ENCODE measurements at places on chromosomes 11 and 22.

- no peak for DNase-seq
Measured at GRCh38 chr11:128931066-128931465, 11.6 kb downstream of the TP53AIP1 start.

GRCh38 chr11:57680552-57680874 lies 12.6 kb downstream of the ZDHHC5 start:
- DNase-seq, result no peak

DNA sequence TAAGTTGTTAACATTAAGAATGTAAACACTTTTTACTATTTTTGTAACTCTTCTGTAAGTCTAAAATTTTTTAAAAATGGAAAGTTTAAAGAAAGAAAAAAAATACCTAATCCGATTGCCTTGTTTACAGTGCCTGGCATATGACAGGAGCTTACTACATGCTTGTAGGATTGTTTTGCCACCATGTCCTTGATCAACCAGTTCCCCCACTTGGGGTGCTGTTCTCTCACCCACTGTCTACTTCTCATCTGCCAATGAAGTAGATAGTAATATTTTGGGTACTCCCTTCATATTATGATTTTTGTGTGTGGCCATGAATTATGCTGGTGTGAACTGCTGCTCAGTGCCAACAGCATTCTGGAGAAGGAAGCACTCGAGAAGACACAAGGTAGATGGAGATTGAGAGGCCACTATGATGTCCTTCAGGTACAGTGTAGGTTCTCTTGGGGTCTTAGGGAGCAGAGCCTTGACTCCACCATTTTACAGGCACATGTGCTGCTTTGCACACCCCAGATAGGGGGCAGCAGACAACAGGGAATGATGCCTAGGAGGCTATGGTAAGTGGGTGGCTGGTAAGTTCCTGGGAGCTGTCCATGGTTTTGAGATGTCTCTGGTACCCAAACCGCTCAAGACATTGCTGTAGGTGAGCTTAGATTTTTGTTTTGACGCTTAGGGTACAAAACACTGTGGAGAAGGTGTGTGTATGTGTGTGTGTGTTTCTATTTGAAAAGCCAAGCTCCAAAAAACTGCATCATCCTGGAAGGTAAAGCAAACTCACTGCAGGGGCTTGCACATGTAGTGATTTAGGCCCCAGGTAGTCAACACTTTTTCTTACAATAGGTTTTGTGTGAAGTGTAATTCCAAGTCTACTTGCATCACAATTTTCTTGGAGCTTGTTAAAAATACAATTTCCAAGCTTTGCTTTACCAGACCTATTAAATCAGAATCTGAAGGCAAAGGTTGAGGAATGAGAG lies 494.5 kb upstream of the LARGE1 start:
- DNase-seq, result no peak

DNA sequence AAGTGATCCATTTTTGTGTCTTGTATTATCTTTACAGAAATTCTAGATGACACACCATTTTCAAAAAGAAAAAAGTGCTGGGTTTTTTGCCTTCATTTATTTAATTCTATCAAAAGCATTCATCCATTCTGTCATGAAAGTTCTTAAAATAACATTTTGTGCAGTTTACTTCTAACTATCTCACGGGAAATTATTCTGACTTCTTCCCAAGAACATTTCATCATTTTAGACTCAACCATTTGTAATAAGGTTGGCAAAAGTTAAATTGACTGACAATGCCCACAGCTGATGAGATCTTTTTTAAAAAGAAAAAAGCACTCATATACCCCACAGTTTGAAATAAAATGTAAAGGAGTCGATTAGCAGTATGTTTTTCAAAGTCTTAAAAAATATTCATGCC lies 68.5 kb downstream of the SBF2 start:
- DNase-seq, result no peak

- DNase-seq, result no peak
Measured at GRCh38 chr11:3939651-3940190, 84.3 kb downstream of the STIM1 start.

DNA sequence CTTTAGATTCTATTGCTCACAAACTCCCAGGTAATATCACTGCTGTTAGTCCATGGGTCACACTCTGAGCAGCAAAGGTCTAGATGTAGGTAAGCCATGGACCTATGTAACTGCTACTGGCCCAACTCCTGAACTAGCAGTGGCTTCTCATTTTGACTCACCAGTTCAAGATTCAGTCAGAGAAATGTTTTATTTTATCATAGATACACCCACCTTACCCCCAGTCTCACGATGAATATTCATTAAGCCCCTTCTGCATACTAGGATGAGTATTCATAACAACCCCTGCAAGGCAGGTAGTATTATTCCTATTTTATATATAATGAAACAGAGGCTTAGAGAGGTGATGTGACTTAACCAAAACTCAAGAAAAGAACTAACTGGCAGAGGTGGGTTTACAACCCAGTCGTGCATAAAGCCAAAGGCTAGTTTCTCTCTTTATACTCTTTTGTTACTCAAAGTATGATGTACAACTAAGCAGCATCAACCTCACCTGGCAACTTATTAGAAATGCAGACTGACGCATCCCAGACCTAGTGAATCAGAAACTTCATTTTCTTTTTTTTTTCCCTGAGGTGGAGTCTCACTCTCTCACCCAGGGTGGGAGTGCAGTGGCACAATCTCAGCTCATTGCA lies 957.6 kb upstream of the CCDC90B start:
- no peak for DNase-seq

- DNase-seq, result no peak
Measured at GRCh38 chr22:36923131-36923788, 9.8 kb downstream of the CSF2RB start.

DNA sequence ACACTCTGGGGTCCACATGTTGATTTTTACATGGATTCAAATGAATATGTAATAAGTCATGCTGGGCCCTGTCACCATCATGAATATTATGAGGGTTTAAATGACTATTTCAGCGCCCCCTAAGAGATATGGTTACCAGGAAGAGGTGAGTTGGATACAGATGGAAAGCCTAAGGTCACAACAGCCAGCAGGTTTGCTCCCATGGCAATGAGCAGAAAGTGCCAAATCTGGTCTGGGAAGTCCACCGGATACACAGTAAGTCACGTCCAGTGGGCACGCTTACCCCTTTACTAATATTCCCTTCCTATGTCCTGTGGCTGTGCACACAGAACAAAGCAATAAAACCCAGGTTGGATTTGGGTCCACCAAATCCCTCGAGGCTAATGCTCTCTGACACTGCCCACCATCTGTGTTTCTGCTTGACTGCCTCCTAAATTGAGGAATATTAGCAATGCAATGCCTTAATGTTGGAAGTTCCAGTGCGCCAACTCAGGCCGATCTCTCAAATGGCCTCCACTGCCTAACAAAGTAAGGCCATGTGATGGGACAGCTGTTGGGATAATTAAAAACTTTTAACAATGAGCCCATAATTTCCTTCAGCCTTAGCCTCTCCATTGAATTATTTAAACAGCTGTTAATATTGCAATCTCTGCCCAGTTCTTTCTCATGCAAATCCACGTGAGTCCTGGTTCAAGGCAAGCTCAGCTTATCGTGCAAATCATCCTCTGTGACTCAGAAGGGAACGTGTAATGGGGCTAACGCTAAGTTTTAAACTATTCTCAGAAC lies 97.6 kb downstream of the SLC1A2 start:
- DNase-seq, result no peak

- peak; percentile 61 for DNase-seq
Measured at GRCh38 chr11:19558189-19558986, 154.2 kb upstream of the NAV2 start.

DNA sequence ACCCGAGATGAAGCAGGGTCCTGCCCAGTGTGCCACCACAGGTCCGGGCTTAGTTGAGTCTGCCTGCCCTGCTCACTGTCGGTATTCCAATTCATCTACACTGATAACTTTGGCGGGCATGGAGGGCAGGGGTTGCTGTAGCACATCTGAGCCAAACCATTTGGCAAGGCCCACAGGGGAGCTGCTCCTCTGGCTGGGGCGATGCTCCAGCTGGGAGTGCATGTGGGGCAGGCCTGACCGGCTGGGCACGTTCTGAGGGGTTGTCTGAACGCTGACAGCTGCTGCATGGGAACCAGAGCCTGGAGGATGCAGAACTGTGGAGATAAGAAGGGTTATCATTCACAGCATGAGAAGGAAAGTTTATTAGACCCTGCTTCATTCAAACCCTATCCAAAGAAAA lies 40.4 kb downstream of the DRG1 start:
- DNase-seq, result no peak

DNA sequence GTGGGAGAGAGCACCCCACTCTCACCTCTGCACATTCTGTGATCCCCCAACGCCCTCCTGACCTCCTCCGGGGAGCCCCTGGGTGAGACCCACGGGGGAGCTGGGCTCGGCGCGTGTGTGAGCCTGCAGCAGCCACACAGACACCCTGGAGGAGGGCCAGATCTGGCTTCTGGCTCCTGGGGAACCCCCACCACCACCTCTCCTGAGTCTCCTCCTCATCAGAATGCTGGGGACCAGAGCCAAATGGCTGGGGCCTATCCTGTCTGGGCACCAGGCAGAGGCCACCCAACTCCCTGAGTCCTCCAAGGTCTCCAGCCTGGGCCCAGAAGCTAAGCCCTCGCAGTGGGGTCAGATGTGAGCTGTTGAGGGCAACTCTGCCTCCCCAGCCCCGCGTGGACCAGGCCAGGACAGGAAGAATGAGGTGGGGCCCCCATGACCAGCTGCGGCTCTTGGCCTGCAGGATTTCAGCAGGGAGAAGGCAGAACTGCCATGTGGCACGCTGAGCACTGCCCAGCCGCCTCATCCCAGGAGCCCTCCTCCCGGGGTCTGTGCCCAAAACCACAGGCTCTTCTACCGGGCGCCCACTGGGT lies 5.5 kb upstream of the PIM3 start:
- DNase-seq, result no peak

- DNase-seq, result peak; percentile 49
Measured at GRCh38 chr22:46006379-46007002, 29.5 kb upstream of the WNT7B start.

GRCh38 chr22:43993072-43993760 lies 30.9 kb upstream of the PARVB start:
- no peak for DNase-seq

- DNase-seq, result no peak
Measured at GRCh38 chr11:65459552-65459951, 37.0 kb downstream of the NEAT1 start.

DNA sequence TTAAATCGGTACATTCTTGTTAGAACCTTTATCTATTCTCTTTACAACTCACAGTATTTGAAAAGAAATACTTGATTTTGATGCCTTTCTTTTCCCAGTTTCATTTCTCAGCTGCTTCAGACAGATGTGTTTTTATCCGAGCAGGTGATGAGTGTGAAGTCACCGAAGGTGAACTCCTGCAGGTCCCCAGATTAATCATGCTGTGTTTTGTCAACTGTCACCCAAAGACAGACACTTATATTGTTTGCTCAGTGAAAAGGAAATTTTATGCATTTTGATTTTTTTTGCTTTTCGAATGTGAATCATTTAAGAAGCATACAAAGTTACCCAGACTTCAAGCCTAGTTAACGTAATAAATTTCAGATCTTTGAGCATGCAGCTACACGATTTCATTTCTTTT lies 7.8 kb upstream of the TMPRSS13 start:
- no peak for DNase-seq

DNA sequence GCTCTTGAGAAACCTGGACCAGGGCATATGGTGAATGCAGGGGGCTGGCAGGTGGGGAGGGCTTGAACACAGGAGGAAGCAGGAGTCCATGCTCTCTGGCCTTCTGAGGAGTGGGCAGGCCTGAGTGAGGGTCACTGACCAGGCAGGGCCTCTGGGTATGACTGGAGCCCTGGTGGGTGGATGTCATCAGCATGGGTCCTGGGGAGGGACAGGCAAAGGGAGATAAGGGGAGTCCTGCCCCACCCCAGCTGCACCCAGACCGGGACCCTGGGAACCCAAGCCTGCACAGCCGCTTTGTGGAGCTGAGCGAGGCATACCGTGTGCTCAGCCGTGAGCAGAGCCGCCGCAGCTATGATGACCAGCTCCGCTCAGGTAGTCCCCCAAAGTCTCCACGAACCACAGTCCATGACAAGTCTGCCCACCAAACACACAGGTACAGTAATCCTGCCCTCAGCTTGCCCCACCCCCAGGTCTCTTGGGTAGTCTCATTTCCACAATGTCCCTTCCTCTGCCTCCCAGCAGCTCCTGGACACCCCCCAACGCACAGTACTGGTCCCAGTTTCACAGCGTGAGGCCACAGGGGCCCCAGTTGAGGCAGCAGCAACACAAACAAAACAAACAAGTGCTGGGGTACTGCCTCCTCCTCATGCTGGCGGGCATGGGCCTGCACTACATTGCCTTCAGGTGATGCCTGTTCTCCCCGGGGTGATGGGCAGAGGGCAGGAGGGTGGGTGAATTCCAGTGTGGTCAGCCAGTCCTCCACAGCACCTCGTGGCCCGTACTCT lies 2.0 kb upstream of the VEGFB start:
- no peak for DNase-seq

- no peak for DNase-seq
Measured at GRCh38 chr11:112173152-112173551, 2.2 kb upstream of the BCO2 start.

DNA sequence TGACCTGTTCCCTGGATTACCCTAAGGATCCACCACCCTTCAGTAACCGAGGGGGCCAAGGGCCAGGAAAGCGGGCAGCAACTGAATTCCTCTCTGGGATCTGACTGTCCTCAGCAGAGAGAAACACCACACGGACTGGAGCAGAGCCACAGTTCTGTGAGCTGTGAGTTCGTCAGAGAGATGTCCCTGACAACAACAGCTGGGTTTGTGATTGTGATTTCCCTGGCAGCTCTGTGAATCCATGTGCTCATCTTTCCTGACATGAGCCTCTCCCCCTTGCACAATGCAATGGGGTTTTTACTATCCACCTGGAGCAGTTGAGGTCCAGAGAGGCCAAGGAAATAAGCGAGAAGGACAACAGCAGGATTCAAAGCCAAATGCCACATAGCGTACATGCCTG lies 69.4 kb upstream of the AMPD3 start:
- no peak for DNase-seq

DNA sequence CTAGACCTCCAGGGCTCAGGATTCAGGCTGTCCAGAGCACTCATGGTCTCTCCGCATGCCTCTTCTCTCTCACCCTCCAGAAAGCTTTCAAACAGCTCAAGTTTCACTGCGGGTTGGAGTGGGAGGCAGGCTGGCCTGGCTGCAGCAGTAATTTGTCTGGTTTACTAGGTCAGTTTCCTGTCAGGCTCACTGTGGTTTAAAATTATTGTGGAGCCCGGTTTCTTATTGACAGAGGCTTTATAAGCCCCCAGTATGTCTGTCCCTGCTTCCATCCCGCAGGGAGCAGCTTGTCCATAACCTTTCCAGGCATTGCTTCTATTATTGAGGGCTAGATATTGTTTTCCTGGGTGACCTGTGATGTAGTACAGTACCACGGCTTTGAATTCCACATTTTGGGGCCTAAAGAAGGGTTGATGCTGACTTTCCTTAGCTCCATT lies 235.3 kb upstream of the SORL1-AS1 start:
- no peak for DNase-seq

GRCh38 chr11:73001615-73002014 lies 140.5 kb downstream of the FCHSD2 start:
- DNase-seq, result no peak
